ENCODE measurements at places on chromosomes 11 and 22.

DNA sequence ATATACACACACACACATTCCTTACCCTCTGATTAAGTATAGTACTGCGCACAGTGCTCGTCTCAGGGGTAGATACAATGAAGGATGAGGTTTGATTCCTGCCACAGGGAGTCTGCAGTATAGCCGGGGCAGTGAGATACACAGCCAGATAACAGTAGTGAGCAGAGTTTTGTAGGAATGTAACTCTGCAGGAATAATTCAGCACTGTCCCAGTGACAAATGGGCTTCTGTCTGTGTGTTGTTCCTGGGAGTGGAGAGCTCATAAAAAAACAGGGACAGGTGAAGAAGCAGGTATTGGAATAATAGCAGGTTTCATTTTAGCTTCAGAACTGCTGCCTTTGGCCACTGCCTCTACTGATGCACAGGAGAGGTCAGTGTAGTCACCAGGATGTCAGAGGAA, 85.3 kb upstream of the OR9Q1 start:
- DNase-seq = no peak

- no peak for DNase-seq
Observed at GRCh38 chr11:64586366-64586765, 4.7 kb upstream of the SLC22A12 start.

DNA sequence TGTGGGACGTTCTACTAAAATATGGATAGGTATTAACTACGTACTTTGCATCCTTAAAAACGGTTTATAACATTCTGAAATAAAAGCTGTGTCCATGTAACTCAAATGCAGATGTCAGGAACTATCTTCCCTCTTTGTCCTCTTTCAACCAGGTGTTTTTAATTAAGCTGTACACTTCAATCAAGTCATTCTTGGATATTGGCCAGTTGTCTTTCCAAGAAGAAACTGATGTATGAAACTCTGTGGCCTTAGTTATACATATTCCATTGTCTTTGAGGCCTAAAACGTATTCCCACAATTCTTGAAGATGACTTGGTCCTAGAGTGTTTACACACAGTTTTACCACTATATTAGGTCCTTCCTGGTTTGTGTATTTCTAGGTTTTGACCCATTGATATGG, 249.0 kb upstream of the CNTN5 start:
- no peak for DNase-seq

DNA sequence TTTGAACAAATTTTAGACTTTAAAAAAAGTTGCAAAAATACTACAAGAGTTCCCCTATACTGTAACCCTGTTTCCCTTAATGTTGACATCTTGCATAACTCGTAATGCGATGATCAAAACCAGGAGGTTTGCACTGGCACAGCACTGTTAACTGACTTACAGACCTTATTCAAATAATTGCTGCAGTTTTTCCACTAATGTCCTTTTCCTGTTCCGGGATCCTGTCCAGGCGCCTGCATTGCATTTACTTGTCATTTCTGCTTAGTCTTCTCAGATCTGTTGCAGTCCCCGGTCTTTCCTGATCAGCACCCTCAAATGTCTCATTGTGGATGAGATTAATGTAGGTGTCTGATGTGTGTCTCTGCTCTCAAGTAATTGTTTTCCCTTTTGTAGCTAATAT, 32.0 kb downstream of the APLP2 start:
- no peak for DNase-seq

- DNase-seq = no peak
Observed at GRCh38 chr11:85803920-85804319, 7.0 kb downstream of the SYTL2 start.

DNA sequence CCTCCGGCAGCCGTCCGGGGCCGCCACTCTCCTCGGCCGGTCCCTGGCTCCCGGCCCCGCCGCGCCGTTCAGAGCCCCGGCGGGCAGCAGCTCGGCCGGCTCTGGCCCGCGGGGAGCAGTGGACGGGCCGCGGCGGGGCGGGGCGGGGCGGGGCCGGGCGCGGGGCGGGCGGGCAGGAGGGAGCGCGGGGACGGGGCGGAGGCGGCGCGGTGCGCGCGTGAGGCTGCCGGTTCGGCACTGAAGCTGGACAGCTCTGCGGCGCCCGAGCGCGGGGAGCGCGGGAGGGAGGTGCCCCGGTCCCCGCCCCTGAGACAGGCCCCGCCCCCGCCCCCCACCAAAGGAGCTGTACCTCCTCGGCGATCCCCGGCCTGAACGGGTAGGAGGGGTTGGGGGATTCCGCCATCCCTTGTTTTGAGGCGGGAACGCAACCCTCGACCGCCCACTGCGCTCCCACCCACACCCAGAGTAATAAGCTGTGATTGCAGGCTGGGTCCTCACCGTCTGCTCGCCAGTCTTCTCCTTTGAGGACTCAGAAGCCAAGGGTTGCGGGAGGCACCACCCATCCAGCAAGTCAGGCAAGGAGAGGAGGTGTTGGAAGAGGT, at the start of gene DRD2:
TSS of gene DRD2 (minus strand) at position 239 of the 602 bp plus-strand sequence. CDS start 50,747 bp downstream, outside the sequence.
- DNase-seq = no peak
